ENCODE measurements at places on chromosomes 12 and 14. TPM values are rescaled to one million over a fixed set of nuclear protein-coding genes. Genes with fewer than 3 reads are reported as not detected.

The DNAJC22 gene
- 40.2 TPM for total RNA-seq

The INHBE gene
- total RNA-seq, result not detected

The GPR65 gene
- total RNA-seq, result 0.18 TPM

The POTEM gene
- total RNA-seq, result not detected

The PPP2R5C gene
- total RNA-seq, result 144 TPM

The TRPV4 gene
- 0.36 TPM for total RNA-seq

The TBX5 gene
- not detected for total RNA-seq

The ADAMTS20 gene
- total RNA-seq, result not detected

The CLEC4A gene
- 0.70 TPM for total RNA-seq

The CD27 gene
- 4.4 TPM for total RNA-seq

The SAV1 gene
- 17.1 TPM for total RNA-seq

The KCNH5 gene
- not detected for total RNA-seq

The TUBA1C gene
- total RNA-seq, result 267 TPM

The KCNC2 gene
- total RNA-seq, result not detected

The PTPN21 gene
- total RNA-seq, result 31.8 TPM

The IL23A gene
- total RNA-seq, result not detected

The SCNN1A gene
- total RNA-seq, result 289 TPM

The GLIPR1 gene
- total RNA-seq, result 12.5 TPM

The SELPLG gene
- total RNA-seq, result 1.3 TPM

The BATF gene
- total RNA-seq, result 1.3 TPM

The PLXNC1 gene
- 11.2 TPM for total RNA-seq

The AKAP3 gene
- 1.6 TPM for total RNA-seq

The TAS2R50 gene
- 1.2 TPM for total RNA-seq

The SLCO1B1 gene
- total RNA-seq, result not detected

The MON2 gene
- 55.8 TPM for total RNA-seq
